ENCODE measurements at places on chromosomes 6 and 20.
A peak's percentile ranks its signal among the peaks of the same experiment; 100 is the strongest.

DNA sequence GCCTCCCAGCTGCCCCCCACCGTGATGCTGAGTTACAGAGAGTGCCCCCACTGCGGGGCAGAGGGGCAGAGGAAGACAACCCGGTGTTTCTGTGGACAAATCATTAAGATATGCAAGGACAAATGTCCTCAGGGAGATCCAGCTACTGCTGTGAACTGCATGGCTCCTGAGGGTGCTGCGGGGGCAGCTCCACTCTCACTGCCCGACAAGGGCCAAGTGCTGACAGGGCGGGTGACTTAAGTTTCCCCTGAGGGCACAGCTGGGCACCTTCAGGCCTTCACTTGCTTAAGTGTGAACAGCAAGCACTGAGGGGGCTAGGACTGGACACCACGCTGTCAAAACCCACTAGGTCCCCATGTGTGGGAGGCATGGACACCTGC lies 26.2 kb upstream of the TCFL5 start:
- DNase-seq, result no peak

DNA sequence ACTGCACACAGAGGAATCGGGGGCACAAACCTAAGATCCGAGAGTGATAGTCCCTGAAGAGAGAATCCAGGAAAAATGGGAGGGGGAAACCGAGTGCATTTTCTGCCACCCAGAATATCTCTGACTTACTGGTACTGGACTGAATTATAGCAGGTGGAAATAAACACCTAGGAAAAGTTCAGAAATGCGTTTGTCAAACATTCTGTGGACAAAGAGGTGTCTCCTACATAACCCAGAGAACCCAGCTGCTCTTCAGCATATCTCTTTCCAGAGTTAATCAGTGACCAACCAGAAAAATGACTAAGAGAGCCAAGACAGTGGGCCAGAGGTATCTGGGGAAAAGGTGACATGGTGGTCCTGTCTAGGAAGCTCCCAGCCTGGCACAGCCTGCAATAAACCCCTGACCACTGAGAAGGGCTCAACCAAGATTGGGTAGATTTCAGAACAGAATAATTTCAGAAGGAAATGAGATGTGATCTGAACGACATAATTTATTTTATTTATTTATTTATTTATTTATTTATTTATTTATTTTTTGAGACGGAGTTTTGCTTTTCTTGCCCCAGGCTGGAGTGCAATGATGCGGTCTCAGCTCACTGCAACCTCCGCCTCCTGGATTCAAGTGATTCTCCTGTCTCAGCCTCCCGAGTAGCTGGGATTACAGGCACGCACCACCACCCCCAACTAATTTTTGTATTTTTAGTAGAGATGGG lies 6.0 kb upstream of the VNN1 start:
- no peak for DNase-seq

GRCh38 chr6:340991-341827 lies 48.9 kb downstream of the DUSP22 start:
- DNase-seq, result peak; percentile 41

DNA sequence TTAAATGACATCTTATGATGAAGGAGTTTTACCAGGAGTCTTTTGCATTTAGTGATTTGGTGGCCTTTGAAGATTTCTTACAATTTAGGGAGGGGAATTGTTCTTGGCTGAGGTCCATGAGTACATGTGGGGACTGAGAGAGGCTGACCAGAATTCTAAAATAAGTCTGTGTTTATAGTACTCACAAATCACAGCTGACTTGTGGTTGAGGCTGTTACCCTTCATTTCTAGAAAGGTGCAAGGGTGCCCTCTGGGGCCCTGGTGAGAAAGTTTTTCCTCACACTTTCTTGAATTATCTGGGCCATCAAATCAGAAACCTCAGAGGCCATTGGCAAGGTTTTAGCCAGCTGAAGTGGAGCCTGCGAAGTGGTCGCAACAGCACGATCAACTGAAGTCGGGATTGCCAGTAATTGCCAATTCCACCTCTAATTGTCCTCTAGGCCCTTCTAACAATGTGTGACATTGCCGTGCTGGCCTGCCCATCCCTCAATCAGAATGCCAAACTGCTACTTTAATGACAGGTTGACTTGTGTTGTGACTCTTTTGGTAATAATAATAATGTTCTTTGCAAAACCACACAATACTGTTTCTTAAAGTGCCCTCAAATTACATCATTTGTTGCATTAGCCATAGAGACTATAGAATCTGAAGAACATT lies 221.6 kb downstream of the OGFRL1 start:
- DNase-seq, result peak; percentile 67

- DNase-seq, result no peak
Observed at GRCh38 chr20:51359947-51360346, 182.6 kb downstream of the NFATC2 start.

GRCh38 chr6:33136310-33136900 lies 55.9 kb downstream of the COL11A2 start:
- DNase-seq, result no peak
